ENCODE measurements at places on chromosomes 16 and 17.

DNA sequence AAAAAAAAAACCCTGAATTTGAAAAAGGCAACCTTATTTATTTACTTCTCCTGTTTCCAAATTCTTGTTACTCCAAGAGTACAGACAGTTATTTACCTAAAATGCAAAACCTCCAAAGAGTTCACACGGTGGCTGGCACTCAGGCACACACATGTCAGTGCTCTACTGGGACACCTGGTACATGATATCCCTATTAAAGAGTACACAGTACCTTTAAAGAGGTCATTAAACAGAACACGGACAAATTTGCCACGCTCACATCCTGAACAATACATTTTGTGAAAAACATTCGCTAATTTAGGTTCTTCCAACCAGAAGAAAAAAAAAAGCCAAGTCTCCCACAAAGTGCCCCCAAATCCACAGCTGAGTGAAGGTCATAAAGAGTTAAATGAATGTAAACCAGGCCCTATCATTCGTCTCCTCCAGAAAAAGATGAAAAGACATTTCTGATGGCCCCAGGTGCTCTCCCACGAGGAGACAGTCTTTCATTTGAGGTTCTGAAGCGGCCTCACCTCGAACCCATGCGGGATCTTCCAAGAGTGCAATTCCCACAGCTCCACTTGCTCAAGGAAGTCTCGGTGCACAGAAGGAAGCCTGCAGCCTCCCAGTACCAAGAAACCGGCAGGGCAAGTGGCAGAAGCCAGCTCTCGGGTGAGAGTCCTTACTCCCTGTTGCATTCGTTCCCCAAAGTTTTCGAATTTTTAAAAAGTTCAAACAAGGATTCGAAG lies 993 bp downstream of the ERN1 start:
- DNase-seq = no peak

DNA sequence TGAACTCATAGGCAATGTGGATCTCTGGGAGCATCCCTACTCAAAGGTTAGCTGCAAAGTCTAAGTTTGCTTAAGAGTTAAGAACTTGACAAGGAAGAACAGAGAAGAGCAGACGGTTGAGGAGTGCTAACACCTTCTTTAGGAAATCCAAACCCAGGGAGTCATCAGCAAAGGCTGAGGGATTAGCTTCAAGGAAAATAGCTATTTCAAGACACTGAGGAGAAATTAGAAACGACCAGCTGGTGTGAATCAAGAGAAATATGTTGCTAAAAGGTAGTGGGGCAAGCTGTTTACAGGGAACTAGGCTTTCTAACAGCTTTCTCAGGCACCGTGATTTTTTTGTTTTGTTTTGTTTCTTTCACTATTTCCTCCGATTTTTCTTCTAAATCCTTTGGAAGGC lies 90.7 kb downstream of the CDH8 start:
- no peak for DNase-seq

DNA sequence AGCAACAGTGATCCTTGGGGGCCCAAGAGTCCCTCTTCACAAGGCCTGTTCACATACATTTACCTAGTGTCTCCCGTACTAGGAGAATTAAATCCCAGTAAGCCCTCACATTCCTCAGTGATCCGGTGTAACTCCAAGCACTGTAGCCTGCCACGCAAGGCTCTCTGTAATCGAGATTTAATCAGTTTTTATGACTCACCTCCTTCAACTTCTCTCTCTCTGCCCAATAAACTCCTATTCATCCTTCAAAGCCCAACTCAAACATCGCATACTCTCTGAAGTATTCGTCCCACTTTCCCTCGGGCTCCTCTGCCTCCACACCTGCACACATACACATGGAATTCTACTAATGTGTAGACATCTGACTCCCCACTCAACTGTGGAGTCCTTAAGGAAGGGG lies 141.8 kb downstream of the CMIP start:
- DNase-seq = no peak

DNA sequence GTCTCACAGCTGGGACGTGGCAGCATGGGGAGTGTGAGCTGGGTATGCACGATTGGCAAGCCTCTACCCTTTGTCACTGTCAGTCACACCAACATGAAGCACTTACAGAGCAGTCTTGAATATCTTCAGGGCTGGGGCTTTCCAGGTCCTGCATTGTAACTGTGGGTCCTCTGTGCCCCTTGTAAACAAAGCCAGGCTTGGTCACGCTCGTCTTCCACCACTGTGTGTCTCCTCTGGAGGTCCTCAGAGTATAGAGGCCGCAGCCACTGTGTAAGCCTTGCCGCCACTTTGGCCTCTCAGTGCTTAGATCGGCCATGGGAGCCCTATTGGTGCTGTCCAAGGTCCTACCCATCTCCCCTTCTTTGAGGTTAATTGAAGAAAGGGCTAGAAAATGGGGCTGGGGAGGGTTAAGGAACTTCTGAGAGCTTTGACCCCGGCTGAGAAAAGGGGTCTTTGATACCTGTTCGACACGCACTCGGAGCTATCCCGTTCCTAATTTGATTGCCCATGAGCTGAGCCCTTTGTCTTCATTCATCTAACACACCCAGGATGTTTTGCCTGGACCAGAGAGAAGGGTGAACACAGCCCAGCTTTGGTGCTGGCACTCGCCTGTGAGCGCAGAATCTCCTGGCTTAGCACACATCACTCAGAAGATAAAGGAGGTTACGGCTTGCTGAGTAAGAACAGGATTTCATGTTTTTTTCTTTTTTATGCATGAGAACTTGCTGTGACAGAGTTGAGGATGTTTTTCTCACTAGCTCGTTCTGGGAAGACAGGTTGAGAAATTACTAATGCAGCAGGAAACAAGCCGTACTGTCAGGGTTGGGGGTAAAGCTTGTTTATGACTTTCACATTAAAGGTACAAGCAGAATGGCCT lies 267.9 kb downstream of the CPPED1 start:
- no peak for DNase-seq

DNA sequence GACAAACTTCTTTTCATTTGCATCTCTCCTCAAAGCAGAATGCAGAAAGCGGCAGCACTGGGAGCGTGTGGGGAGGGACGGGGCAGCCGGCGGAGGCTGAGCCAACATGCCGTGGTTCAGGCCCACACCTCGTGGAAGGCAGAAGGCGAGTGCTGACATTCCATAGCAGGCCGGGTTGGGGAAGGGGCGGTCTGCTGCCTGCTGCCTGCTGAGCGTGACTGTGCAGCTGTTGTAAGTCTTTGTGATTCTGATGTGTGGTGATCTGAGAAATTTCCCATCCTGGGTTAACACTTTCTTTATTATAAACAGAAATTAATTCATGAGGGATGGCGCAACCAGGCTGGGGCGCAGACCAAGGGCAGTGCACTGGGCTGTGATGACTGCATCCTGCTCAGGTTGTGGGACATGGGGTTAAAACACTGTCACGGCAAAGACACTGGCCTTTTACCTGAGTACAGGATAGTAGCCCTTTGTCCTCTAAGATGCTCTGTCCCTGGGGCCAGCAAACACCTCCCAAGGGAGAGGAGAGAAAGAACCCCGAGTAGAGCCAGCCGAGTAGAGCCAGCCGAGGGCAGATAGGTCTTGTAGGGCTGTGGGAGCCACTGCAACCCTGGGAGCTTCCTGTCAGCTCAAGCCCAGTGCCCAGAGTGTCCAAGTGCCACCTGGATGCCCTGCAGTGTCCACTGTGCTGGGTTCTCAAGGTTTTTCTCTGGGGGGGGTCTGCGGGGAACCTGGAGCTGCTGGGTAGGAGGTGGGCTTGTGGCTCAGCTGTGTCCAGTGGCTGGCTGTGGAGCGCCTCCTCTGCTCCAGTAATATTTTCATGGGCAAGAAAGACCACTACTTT lies 8.8 kb upstream of the DNASE1 start:
- no peak for DNase-seq

DNA sequence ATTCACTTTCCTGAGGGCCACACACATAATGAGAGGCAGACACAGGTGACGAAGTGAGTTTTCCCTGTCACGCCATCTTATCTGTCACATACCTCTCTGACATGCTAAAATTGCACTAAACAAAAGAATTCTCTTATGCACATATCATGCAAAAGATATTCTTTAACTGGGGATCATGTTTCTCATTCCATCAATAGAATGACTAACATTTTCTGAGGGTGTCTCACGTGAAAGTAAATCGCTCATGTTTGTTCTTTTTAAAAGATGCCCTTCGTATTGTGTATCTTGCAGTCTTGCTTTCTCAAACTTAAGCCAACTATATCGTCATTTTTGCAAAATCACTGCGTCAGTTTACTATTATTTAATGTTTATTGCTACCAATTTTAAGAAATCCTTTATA lies 306.4 kb downstream of the WWOX start:
- no peak for DNase-seq

DNA sequence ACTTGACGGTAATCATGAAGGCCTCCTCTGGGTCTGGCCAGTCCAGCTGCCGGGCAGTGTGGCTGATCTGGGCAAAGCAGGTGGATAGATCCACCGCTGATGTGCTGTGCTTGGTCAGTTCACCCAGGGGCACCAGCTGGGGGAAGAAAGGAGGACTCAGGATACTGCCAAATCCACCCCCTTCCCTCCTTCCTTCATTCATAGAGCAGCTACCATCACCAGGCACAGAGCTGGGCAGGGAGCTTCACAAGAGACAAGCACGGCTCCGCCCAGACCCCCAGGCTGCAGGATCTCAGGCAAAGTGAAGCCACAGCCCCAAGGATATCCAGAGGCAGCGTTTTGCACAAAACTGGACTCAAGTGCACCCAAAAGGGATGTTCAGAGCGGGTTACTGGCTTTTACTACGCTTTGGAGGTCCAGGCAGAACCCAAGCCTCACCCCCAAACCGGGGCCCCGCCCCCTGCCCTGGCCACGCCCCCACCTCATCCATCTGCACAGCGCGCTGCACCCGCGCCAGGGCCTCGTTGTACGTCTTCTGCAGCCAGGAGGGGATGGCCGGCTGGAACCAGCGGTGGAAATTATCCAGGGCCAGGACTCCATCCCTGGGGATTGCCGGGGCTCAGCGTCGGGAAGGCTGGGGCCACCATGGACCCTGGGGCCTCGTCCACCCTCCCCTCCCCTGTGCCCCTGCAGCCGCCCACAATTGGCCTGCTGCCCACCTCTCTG lies 9.1 kb downstream of the UNC13D start:
- DNase-seq = no peak

DNA sequence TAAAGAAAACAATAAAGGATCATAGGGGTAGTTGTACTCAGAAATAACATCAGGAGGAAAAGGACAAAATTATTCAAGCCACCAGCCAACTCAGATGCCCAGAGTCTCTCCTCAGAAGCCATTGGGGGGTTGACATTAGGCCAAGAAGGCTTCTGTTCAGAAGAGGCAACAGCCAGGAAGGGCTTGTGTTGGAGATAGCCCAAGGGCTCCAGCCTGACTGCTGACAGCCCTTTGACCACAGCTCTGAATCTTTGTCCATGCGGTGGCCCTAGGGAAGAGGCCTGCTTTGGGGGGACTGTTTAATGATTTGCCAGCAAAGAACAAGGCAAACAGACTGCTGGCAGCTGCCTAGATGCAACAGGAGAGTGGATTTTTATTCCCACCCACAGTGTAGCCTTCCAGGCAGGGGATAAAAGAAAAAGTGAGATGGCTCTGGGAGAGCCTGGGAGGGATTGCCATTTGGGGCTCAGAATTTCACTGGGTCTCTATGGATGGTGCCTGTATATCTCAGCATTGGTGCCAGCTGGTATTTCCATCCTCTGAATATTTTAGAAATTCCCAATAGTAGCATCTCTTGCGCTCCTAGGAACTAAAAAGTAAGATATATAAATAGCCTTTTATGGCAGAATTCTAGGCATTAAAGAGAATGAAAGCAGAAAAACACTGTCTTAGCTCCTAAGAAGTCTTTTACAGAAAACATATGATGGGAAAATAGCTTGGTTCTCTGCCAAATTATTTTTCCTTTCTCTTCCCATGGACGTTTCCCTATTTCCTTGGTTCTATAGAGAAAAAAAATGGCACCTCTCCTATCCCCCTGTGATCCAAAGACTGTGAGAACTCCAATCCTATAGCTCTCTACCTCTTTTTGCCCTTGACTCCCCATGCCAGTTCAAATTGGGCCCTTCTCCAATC lies 29.4 kb upstream of the SUPT4H1 start:
- no peak for DNase-seq

GRCh38 chr17:47862621-47863440 lies 11.9 kb upstream of the SP6 start:
- no peak for DNase-seq

GRCh38 chr17:3763777-3764170 lies 37.2 kb downstream of the ITGAE start:
- no peak for DNase-seq

DNA sequence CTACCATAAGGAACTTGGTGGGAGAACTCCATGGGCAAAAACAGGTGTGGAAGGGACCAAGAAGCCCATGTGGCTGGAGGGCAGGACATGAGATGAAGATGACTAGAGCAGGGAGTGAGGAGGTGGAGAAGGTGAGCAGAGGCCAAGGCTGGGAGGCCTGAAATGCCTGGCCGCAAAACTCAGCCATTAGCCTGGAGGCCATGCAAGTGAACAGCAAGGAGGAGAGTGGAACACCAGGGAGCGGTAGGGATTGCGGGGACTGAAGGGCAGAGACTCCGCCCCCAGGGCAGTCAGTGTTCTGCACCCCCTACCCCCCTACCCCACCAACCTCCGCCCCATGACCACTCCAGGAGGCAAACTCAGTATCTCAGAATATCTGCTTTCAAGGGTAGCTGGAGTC lies 17.0 kb downstream of the BCL7C start:
- DNase-seq = no peak

DNA sequence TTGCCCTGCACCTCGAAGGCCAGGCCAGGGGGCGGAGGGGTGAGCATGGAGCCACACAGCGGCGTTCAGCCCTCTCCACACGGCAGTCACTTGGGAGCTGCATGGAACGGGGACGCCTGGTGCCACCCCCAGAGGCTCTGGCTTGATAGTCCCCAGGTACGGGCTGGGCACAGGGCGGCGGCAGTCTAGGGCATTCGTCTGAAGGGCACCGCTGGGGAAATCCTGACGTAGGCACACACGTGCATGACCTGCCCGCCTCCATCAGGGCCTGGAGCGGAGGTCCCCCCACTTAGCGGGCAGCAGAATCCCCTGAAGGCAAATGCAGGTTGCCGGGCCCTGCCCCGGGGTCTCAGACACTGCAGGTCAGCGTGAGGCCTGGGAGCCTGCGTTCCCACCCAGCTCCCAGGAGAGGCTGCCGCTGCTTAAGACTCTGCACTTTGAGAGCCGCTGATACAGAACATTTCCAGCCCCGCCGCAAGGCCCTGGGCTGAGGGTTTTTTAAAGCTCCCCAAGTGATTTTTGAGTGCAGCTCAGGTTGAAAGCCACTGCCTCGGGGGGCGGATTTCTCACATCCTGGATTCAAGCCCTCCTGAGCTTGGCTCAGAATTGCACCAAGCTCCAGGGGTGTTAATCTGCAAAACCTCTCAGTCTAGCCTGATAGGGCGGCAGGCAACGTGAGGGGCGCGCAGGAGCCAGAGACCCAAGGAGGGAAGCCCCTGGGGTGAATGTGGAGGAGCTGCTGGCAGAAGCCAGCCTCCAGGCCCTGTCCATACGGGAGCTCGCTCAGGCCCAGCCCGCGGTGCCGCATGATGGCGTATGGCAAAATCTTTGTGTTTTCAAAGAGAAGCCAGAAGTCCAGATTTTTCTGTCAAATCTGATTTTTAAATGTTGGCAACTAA lies 182.3 kb upstream of the GSE1 start:
- DNase-seq = no peak

Data from NCI-H1048 (cell line).